GM12865 (cell line): ENCODE measurements at places on chromosomes 4 and X.

GRCh38 chrX:12955882-12956703, 18.8 kb upstream of the TMSB4X start:
- DNase-seq = peak; percentile 82

GRCh38 chrX:10677490-10677889, 57.1 kb upstream of the MID1 start:
- no peak for DNase-seq

DNA sequence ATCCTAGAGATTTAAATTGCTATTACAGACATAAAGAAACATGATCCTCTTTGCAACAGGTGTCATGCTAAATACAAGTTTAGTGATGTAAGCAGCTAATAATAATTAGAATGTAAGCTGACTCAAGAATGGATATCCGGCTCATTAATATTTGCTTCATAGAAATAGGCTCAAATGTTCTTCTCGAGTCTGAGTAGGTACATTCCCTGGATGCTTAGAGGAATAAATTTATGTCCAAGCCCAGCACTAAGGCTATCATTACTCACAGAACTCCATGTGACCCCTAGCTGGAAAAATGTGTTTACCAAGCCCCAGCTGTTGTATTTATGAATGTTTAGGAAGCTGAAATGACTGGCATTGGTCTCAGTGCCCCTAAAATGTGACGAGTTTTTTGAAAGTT, 87.6 kb upstream of the TSPAN7 start:
- no peak for DNase-seq

DNA sequence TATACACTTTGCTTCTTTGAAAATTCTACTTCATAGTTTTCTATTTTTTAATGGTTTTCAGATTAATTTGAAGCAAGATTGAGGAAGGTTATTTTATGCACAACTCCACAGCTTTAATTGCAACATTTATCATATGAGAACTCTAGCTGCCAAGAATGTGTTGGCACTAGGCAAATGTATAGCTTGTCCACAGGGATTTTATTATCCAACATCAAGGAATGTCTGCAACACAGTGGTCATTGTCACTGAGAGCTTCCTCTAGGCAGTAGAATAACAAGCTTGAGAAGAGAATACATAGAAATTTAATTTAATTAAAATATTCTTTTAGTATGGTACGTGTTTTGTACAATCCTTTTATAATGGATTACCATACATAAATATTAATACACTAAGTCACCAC, 1600.8 kb downstream of the ARAP2 start:
- no peak for DNase-seq
